ENCODE measurements at places on chromosomes 4 and X.

DNA sequence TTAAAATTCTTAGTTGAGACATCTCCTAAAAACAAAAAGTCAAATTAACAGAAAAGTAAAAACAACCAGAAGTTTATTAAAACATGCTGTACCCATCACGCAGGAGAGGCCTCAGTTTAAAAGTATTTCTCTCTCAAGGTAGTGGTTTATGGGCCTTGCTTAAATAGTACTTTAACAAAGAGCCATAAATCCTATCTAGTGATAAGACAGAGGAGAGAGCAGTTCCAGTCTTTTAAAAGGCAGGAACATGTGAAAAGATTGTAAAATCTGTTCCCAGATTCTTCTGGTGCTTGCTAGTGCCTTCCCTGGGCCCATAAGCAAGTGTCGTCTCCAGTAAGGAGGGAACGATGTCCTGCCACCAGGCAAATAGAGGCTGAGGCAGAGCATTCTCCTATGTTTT is 476.3 kb upstream of the ADGRL3 start:
- DNase-seq = no peak

DNA sequence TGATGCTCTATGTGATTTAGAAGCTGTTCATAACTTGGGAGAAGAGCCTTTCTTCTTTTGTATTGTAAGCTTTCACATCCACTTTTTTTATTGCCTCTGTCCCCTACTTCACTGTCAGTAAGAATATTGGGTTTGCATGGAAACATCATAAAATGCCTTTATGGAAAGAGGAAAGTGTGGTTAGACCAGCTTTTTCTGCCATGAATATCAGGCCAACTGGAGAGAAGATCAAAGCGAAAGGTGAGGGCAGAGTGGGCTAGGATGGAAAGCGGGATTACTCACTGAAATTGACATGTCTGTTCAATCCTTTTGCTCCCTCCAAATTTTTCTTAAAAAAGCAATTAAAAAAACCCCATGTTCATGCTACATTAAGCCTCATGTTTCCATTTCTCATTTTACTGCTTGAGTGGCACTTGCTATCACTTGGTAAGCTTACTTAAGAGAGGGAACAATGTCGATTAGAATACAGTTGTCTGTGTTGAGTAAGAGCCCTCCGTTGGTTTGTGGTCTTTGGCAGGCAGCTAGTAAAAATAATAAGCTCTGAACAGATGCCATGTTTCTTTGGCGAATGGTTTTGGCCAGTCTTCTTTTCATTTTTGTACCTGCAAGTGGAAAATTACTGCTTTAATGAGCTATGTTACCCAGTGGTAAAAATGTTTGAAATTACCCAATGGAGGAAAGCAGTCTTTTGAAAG is 35.9 kb downstream of the SUPT20HL1 start:
- DNase-seq = peak; percentile 2

DNA sequence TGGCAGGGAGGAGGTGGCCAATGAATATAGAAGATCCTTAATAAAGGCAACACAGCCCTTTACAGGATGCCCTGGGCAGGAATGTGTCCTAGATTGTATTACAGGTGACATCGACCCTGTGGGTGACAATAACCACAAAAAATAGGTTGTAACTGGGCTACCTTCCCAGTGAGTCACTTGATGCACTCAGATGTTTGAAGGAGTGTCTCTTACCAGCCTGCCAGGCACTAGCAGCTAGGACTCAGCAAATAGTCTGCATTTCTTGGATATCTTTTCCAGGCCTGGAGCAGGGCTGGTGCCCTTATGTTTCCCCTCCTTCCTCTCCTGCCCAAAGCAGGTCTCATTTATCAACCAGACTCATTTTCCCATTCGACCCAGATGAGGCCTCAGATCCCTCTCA is 50.9 kb upstream of the TMEM164 start:
- no peak for DNase-seq

- peak; percentile 73 for DNase-seq
These were observed 17.9 kb upstream of the PDE5A start for GRCh38 chr4:119646347-119647071.

DNA sequence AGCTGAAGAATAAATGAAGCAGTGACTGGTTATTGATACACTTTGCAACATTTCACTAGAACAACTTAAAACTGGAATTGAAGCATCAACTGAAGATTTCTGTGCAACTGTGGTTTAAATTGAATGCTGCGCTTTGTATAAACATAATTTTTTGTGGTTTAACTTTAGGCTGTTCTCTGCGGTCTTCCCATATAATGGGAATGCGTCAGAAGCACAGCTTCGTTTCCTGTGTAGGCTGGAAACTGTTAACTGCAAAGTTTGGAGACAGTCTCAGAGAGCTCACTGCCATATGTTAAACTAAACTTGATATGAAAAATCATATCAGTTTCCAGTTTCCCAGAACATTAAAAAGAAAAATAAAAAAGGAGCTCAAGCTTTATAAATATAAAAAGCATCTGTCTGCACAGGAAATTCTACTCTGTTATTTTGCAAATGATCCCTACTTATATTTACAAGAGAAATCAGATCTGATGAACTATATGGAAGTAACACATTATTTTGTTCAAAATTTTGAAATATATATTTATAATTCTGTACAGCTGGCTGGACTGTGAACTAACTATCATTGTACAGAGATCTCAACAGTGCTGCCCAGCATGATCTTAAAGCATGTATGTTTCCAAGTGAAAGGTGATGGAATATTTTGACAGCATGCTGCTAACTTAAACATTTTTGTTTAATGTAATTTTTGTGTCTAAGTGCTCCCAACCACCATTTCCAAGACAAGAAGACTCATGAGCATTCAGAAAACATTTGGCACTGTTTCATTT is 139.9 kb downstream of the NDST3 start:
- DNase-seq = no peak

DNA sequence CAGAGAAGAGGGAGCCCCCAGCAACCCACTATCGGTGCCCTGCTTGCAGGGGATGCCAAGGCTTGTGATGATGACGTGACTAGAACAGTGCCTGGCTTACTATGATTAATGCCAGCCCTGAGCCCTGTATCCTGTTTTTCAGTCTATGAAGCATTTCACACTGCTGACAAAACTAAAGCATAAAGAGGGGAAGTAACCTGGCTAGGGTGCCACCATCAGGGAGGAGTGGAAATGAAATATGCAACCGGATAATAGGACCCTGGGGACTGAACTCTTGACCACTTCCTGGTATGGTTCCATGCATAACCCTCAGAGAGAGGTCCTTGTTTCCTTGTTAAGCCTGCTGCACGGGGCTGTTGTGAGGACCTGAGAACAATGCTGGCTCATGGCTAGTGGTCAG is 50.3 kb downstream of the MED28 start:
- DNase-seq = no peak

DNA sequence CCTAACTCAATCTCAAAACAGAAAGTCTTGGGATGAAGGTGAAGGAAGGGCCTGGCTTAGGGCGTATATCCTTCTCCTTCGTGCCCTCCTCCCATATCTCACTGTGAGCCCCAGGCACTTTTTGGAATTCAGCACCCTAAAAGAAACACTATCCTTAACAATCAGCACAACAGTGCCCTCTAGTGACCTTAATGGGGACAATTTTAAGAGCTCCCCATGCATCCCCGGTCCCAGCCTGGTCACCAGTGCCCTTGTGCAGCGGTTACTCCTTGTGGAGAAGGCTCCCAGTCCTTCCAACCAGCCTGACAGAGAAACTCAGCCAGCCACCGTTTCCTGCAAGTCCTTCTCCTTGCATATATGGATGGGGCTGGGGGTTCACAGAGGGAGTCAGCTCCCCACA is 4.2 kb downstream of the PAK3 start:
- DNase-seq = peak; percentile 38

- DNase-seq = peak; percentile 30
These were observed 7.4 kb upstream of the NFKB1 start for GRCh38 chr4:102493794-102494193.

GRCh38 chr4:19399001-19399400 is 852.7 kb upstream of the SLIT2 start:
- no peak for DNase-seq

- no peak for DNase-seq
These were observed 39.4 kb downstream of the PPM1K start for GRCh38 chr4:88244816-88245579.

- DNase-seq = no peak
These were observed 82.2 kb downstream of the PSAPL1 start for GRCh38 chr4:7352486-7352885.

DNA sequence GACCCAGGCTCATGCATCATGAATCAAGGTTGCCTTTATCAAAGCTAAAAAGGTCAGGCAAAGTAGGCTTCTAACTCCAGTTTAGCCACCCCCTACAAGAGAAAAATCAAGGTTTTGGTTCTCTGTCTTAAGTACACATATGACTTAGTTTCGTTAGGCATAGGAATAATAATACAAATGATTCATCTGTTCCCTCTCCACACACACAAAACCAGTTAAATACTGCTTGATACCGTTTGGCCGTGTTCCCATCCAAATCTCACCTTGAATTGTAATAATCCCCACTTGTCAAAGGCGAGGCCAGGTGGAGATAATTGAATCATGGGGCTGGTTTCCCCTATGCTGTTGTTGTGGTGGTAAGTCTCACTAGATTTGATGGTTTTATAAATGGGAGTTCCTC is 226.2 kb downstream of the HS6ST2 start:
- no peak for DNase-seq

- no peak for DNase-seq
These were observed 113.7 kb upstream of the ACTRT1 start for GRCh38 chrX:128165884-128166408.

DNA sequence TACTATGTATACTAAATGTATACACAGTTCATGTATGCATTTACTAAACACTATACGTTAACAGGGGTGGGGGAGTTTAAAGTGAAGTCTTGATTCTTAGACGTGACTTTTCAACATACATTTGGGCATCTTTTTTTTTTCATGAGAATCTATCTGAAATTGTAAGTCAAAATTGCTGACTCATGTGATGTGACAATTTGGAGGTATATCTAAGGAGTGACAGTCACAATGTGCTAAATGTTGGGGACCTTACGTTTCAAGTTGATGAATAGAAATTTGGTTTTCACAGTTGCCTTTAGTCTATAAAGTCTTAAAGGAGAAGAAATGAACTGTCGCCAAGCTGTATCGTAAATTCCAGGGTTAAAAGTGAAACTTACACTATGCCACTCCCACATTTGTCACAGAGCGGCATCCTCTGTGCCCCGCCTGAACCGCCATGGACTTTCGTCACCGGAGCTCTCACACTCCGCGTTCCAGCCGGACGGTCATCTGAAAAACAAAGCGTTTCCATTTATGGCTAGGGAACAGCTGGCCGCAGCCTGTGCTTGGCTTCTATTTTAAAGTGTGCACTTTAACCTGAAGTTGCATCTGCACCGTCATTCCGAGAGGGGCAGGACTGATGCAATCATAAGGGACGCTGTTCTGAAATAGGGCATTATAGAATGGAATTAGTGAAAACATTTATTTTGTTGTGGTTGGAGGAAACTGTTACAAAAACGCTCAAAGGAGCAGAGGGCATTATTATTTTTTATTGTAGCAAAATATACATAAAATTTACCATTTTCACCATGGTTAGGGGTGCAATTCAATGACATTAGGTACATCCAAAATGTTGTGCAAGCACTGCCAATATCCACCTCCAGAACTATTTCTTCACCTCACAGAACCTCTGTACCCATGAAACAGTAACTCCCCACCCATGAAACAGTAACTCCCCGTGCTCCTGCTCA is 30.9 kb downstream of the PDLIM3 start:
- no peak for DNase-seq

GRCh38 chr4:53586121-53586816 is 5.0 kb downstream of the LNX1 start:
- no peak for DNase-seq

GRCh38 chr4:176377780-176378179 is 58.0 kb downstream of the SPCS3 start:
- DNase-seq = no peak

DNA sequence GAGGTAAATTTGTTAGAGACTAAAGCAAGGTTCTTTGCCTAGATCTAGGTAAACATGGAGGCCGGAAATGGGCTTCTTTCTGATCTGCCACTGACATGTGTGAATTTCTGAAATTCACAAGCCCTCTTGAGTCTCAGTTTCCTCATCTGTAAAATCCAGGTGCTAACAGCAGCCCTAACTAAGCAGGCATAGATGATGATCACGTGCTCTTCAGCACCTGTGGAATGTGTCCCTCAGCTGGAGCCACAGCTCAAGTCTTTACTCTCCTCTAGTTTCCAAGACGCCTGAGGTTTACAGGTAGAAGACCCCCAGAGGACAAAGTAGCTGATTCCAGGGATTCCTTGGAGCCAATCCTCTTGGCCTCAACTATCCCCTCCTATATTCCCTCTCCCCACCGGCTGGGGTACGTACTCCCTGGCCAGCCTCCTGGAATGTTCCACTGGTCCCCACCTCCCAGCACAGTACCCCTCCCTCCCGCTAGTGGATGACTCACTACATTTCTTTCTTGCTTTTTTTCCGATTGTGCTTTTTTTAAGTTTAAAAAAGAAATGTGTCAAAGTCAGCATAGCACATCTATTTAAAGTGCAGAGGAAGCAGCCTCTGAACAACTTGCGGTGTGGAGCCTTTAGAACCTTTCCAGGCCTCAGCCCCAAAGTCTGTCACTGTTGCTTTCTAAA is 98.4 kb downstream of the PHKA2 start:
- DNase-seq = no peak

DNA sequence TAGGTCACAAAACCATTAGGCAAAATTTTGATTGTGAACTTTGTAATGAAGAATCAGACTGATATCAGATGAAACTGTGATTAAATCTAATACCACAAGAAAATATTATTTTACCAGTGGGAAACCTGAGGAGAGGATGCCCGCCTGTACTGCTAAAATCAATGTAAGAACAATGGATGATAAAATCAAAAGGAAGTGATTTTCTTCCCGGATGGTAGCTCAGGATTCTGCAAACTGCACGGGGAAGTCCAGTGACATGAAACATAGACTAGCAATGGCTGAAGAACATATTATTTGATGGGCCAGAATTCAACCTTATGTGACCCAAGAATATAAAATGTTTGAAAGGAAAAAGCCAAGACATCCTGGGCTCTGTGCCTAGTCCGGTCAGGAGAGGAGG is 974.9 kb downstream of the PCDH18 start:
- DNase-seq = no peak

DNA sequence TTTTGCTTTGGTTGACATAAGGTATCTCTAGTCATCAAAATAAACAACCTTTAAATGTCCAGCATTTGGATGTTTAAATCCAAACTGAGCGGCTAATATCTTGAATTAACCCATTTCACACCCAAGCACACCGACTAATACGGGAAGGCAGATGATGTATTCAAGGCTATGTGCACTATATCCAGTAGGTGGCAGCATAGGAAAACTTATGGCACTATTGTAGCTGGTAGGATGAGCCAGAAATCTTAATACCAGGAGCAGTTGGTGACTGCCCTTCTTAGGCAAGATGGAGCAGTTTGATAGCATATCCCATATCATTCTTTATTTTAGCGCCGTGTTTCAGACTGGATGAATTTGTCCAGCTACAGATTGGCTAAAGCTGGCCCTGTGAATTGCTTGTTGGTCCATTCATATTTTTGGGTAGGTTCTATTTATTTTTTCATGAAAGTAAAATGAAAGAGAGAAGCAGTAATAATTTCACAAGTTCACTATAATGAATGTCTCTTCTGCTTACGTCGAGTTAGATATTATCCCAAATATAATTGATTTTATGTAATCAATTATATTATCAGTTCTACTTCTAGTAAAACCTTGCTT is 24.4 kb downstream of the UCHL1 start:
- DNase-seq = peak; percentile 74

Measured in NCI-H2081 treated with DMSO at 0.1 percent for 48 hours (cell line).